A549 treated with Hydrocortisone at 1 μM for 4 hours (cell line): ENCODE measurements at places on chromosomes 13 and 19. TPM values are rescaled to one million over a fixed set of nuclear protein-coding genes. Genes with fewer than 3 reads are reported as not detected.

LMTK3 gene
- total RNA-seq = 2.7 to 5.6 TPM (median 4.5 TPM) in 5 replicates

LRP3 gene
- 34.3 to 52.9 TPM (median 50.7 TPM) in 5 replicates for total RNA-seq

RFPL4AL1 gene
- 0.28 TPM in 1 of 5 replicates, not detected in the others for total RNA-seq

LILRA6 gene
- total RNA-seq = 0.08 TPM in 1 of 5 replicates, not detected in the others

STAP2 gene
- total RNA-seq = 0.22 TPM in 1 of 5 replicates, not detected in the others

ZNF439 gene
- not detected in 5 replicates for total RNA-seq

HIF3A gene
- total RNA-seq = 0.03 to 0.09 TPM (median 0.05 TPM) in 4 of 5 replicates, not detected in the other

USHBP1 gene
- 0.02 TPM in 1 of 5 replicates, not detected in the others for total RNA-seq

GPR183 gene
- total RNA-seq = not detected in 5 replicates

RNASEH2B gene
- total RNA-seq = 24.9 to 29.8 TPM (median 27.1 TPM) in 5 replicates

VSTM2B gene
- not detected in 5 replicates for total RNA-seq

CYP4F3 gene
- total RNA-seq = 2.7 to 4.9 TPM (median 3.2 TPM) in 5 replicates

UBXN6 gene
- total RNA-seq = 44.1 to 58.8 TPM (median 57.7 TPM) in 5 replicates

STX10 gene
- 41.0 to 54.7 TPM (median 52.0 TPM) in 5 replicates for total RNA-seq

ATP1A3 gene
- 4.0 to 4.6 TPM (median 4.2 TPM) in 5 replicates for total RNA-seq

PRKACA gene
- total RNA-seq = 28.1 to 44.1 TPM (median 31.8 TPM) in 5 replicates

SMIM17 gene
- 0.10 TPM in 1 of 5 replicates, not detected in the others for total RNA-seq

GSX1 gene
- not detected in 5 replicates for total RNA-seq

MTMR6 gene
- total RNA-seq = 6.8 to 11.0 TPM (median 9.1 TPM) in 5 replicates

VAV1 gene
- 6.2 to 9.4 TPM (median 6.8 TPM) in 5 replicates for total RNA-seq

PSG11 gene
- not detected in 5 replicates for total RNA-seq

CALM3 gene
- 218 to 251 TPM (median 238 TPM) in 5 replicates for total RNA-seq

YJU2 gene
- total RNA-seq = 17.9 to 21.7 TPM (median 19.3 TPM) in 5 replicates

HTR2A gene
- total RNA-seq = not detected in 5 replicates

ZNF416 gene
- total RNA-seq = 3.6 to 4.9 TPM (median 4.5 TPM) in 5 replicates

ICAM5 gene
- total RNA-seq = 0.25 to 0.78 TPM (median 0.72 TPM) in 5 replicates

LIM2 gene
- total RNA-seq = not detected in 5 replicates

SULT2A1 gene
- 0.06 TPM in 1 of 5 replicates, not detected in the others for total RNA-seq

CCDC159 gene
- total RNA-seq = 3.6 to 4.9 TPM (median 4.6 TPM) in 5 replicates

NLRP11 gene
- 0.02 to 0.06 TPM (median 0.03 TPM) in 5 replicates for total RNA-seq

RFPL4A gene
- total RNA-seq = 0.38 to 1.1 TPM (median 0.84 TPM) in 5 replicates

PCDH17 gene
- 0.02 to 0.12 TPM in 2 of 5 replicates, not detected in the others for total RNA-seq

CRLF1 gene
- 3.8 to 8.7 TPM (median 5.1 TPM) in 5 replicates for total RNA-seq

C13orf42 gene
- total RNA-seq = not detected in 5 replicates

TMIGD2 gene
- total RNA-seq = not detected in 5 replicates

SERTAD1 gene
- 22.6 to 39.9 TPM (median 30.9 TPM) in 5 replicates for total RNA-seq

ZNF154 gene
- not detected in 5 replicates for total RNA-seq

CGB2 gene
- total RNA-seq = 0.20 to 0.61 TPM (median 0.21 TPM) in 3 of 5 replicates, not detected in the others

DACH1 gene
- not detected in 5 replicates for total RNA-seq
